ENCODE measurements at places on chromosomes 2 and 18.

DNA sequence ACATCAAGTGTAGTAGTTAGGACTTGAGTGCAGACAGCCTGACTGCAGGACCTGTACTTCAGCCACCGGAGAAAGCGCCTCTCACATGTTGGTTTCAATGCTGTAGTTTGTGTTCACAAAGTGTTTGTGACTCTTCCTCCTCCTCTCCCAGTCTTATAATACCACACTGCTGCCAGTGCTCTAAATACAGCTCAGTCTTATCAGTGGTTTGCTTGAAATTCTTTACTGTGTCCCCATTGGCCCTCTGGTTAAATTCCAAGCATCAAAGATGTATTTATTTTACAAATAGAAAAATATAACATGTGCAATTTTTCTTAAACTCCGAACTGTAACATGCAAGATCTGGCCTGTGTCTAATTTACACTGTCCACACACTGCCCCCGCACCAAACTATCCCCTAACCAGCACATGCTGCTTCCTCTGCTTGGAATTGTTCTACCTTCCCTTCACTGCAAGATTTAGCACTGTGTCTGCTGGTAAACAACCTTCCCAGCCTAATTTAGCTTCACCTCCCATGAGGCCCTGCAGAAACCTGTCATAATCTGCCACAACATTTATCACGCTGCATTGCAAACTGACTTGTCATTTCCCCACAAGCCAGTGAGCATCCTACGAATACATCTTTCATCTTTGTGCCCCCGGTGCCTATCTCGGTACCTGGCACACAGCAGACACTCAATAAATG is 77.1 kb downstream of the SUMO1 start:
- peak; percentile 97 for DNase-seq

DNA sequence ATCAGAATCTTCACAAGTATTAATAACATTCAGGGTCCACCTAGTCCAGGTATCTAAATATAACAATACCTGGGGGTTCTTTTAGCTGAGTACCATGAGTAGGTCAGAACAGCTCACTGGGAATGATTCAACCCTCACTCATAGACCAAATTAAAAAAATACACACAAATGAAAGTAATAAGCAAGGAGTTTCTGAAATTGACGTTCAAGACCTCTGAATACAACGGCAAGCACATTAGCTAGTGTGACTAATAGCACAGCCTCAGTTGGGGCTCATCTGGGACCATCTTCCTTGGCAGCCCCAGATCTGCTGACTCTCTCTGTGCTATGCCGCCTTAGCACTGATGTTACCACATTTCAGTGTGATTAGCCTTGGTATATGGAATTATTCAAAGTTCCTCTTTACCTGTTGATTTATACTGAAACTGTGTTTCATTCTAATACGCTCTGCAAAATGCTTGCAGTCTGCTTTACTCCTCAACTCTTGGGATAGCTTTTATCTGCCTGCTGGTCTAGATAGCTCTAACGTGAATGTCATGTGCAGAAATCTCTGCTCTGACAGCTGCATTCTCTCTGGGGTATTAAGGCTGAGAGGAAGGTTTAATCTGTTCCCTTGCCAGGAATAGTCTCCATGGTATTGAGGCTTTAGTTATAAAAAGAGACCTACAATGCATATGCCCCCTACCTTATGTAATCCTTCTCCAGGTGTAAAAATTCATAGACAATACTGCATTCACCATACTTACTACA is 153.3 kb downstream of the METTL4 start:
- DNase-seq, result no peak

- peak; percentile 6 for DNase-seq
These were observed 65.1 kb downstream of the MRPS9 start for GRCh38 chr2:105102963-105103421.

DNA sequence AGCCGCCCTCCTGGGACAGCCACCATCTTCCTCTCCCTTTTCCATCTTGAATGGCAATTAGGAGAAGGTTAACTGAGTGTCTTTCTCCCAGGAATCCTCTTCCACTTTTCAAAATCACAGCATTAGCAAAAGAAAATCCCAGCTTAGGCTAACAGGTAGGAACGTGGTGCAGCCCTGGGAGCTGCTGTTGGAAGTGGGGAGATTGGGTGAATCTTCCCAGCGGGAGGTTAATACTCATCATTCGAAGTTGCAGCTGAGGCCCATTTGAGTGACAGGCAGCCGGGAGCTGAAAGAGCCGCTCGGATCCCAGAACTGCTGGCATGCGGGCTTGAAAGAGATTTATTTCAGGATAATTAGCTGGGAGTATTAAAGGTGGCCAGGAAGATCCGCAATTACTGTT is 306.0 kb downstream of the BCL11A start:
- DNase-seq, result no peak

DNA sequence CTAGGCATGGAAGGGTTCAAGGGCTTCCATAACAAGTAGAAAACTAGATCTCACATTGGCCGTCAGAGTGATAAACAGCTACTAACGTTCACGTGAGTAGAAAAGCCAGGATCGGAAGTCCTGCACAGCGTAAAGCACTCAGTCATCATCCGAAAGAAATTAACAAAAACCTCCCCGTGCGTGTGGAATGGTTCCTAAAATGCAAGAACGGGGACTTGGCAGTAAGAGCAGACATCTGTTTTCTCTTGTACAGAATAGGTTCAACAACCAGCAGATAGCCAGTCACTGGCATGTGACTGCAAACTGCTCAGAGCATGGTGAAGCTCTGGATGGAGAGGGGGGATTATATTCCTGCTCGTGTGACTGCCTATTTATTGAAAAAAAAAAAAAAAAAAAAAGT is 106.9 kb upstream of the ITGB6 start:
- DNase-seq, result no peak

DNA sequence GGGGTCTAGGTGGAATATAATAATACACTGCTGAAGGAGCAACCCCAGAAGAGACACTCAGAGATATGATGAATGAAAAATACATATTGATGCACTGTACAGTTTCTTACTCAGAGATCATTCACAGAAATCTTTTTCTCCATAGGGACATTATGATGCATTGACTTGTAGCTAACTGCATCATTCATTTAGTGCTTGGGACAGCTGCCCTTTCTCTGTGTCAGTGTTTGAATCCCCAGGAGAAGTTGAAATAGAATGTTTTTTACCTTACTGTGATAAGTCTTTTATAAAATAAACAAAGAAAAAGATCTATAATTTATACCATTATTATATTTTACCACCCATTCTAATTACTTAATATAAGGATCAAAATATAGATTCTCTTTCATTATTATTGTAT is 91.7 kb upstream of the DSEL start:
- no peak for DNase-seq

GRCh38 chr18:77127769-77128671 is 4.6 kb downstream of the MBP start:
- no peak for DNase-seq

DNA sequence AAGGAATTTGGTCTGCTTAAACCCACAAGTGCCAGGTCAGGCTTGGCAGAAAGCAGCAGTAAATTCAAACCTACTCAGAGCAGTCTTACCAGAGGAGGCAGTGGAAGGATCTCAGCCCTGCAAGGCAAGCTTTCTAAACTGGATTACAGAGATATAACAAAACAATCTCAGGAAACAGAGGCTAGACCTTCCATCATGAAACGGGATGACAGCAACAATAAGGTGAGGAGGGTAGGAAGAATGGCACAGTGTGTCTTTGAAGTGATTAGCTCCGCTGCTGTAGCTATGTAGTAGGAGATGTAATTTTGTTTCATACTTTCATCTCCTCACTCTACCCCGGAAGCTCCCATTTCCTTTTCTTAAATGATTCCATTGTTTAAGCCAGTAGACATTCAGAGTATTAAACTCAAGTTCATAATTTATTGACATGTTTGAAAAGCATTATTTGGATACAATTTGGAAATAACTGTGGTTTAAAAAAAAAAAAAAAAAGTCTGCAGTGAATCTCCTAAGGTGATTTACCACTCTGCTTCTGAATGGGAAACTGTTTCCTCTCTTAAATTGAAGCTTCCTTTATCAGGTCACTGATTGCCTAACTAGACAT is 29.4 kb upstream of the DYSF start:
- DNase-seq, result no peak

DNA sequence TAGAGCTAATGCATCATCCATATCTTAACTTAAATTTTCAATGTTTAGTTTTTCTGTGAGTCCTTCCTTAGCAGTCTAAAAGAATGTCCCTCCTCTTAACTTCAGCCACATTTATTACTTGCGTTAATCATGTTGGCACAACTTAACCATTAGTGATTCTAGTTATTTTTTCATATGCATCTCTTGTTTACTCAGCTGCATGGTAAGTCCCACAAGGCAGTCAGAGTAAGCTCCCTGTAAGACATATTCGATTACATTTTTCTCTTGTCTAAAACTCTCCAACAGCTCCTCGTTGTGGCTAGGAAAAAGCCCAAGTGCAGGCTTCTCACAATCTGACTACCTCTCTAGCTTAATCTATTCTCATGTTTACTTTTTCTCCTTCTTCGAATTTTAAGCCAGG is 2045.3 kb upstream of the PIK3C3 start:
- no peak for DNase-seq

GRCh38 chr18:60421356-60422118 is 49.0 kb upstream of the MC4R start:
- DNase-seq, result no peak

- no peak for DNase-seq
These were observed 124.5 kb downstream of the MIB1 start for GRCh38 chr18:21865043-21865442.

DNA sequence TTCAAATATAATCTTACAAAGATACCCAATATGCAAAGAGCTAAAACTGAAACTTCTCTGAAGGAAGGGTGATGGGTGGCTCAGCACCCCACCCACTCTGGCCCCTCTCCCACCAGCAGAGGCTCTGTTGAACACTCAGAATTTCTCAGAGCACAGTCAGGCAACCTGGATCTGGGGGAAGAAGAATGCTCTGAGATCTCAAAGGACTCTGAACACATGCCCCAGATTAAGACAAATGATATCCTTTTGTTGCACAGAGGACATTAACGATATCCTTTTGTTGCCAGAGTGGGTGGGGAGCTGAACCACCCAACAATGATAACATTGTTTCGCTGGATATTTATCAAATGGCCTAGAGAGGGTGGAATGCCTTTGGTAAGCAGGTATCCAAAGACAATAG is 104.8 kb downstream of the LBH start:
- no peak for DNase-seq

GRCh38 chr18:55386545-55386944 is 201.4 kb downstream of the TCF4 start:
- no peak for DNase-seq

DNA sequence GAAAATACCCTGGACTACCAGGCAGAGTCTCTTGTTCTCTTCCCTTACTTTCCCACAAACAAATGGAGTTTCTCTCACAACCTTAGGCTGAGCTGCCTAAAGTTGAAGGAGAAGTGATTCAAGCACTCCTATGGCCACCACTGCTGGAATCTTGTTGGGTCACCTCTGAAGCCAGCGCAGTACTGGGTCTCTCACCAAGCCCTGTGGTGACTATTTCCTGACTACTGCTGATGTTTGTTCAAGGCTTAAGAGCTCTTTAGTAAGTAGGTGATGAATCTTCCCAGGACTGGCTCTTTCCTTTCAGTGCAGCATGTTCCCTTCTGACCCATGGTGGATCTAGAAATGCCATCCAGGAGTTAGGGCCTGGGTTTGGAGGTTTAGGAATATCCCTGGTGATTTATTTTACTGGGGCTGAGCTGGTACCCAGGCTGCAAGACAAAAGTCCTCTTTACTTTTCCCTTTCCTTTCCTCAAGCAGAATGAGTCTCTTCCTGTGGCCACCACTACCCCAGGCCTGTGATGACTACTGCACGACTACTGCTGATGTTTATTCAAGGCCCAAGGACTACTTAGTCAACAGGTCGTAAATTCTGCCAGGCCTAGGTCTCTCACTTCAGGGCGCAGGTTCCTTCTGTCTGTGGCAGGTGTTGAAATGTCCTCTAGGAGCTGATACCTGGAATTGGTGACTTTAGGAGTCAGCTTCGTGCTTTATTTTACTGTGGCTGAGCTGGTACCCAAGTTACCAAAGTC is 121.8 kb downstream of the SLC4A10 start:
- DNase-seq, result no peak

DNA sequence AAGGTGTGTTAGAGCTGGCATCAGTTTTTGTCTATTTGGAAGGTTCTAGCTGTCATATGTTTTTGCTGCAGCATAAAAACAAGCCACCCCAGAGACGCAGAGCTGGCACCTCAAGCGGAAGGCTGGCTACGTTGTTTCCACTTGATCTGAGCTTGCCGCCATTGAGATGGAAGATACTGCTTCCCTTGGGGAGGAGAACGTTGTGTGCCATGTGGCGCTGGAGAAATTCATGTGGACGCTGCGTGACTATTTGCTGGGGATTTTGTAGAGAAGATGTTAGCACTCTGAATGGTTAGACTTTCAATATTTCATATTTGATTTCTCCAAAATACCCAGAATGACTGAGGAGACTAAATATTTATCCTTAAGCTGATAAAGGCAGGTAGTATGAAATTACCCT is 216.2 kb upstream of the ST6GAL2 start:
- DNase-seq, result no peak

GRCh38 chr2:73070643-73071359 is 711 bp downstream of the SFXN5 start:
- no peak for DNase-seq

GRCh38 chr2:202858601-202859000 is 13.0 kb downstream of the ICA1L start:
- no peak for DNase-seq

GRCh38 chr2:25109822-25110221 is 58.6 kb downstream of the POMC start:
- no peak for DNase-seq

DNA sequence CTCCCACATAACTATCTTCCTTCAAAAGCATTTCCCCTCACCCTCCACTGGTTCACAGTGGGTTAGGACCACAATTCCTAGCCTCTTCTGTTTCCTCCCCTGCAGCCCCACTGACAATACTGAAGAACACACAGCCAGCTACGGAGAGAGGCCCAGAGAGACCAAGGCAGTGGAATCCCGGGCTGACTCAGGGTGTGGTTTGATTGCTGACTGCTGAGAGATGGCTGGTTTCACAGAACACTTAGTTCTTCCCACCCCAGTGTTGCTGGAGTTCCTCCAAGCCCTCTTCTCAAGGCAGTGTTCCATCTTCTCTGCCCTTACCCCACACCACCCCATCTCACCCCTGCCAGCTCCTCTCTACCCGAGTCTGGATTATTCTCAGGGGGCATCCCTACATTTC is 43.3 kb upstream of the ZFP36L2 start:
- DNase-seq, result peak; percentile 14

DNA sequence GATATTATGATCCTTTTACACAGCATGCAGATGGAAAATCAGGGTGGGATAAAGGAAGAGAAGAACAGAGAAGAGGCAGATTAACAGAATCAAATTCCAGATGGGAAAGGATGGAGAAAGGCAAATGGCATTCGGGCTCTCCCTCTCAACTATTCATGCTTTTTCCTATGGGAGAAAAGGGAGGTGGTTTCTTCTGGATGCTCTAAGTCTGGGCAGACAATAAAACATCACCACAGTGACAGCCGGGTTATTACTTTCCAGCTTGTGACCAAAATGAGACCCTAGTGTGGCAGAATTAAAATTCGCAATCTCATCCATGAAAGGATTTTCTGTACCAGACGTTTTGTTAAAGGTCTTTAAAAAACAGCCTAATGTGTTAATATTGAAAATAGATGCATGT is 440.7 kb downstream of the RND3 start:
- DNase-seq, result peak; percentile 18

All from cerebellar cortex (tissue), 1 donor.